A549 (cell line): ENCODE measurements at places on chromosomes 6 and 20. TPM values are rescaled to one million over a fixed set of nuclear protein-coding genes. Genes with fewer than 3 reads are reported as not detected.

Gene SYNCRIP
- 100 to 108 TPM (median 102 TPM) in 3 replicates for polyA plus RNA-seq

Gene GATA5
- polyA plus RNA-seq = 0.45 to 0.82 TPM (median 0.72 TPM) in 3 replicates

Gene HLA-F
- polyA plus RNA-seq = 3.1 to 4.5 TPM (median 3.3 TPM) in 3 replicates

Gene ACTL10
- not detected in 3 replicates for polyA plus RNA-seq

Gene IMPG1
- not detected in 3 replicates for polyA plus RNA-seq

Gene B3GALT4
- 0.24 to 0.41 TPM (median 0.27 TPM) in 3 replicates for polyA plus RNA-seq
